ENCODE measurements at places on chromosomes 5 and 9.
A peak's percentile ranks its signal among the peaks of the same experiment; 100 is the strongest.

DNA sequence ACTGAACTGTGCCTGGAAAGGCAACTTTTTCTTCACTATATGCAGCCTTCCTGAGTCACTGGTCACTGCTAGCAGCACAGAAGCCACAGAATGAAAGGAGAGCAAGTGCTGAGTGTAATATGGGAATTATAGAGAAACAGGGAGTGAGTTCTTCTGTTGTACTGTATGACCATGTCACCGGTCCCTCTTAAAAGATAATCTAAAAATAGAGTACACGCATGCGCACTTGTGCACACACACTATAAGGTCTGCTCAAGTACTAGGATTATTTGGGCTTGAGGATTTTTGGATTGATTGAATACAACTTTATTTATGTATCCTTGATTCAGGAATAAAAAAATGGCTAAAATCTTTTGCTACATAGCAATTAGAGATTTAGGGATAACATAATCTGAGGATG lies 571.9 kb downstream of the PDE4D start:
- DNase-seq, result no peak

GRCh38 chr5:128613766-128614165 lies 75.7 kb upstream of the FBN2 start:
- DNase-seq, result no peak

GRCh38 chr5:75335952-75336614 lies 937 bp upstream of the HMGCR start:
- no peak for DNase-seq

DNA sequence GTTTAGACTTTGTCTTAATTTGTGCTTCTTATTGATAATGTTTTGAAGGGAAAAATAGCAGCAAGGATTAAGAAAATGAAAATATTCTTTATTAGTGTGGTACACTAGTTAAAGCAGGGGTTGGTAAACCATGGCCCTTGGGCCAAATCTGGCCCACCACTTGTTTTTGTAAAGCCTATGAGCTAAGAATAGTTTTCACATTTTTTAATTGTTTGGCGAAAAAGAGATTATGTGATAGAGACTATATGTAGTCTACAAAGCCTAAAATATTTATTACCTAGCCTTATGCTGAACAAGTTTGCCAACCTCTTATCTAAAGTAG lies 57.2 kb downstream of the KCNN2 start:
- no peak for DNase-seq

- DNase-seq, result no peak
Observed at GRCh38 chr5:36066540-36067210, at the start of gene UGT3A2. UGT3A2 (minus strand) TSS chr5:36066882; CDS start chr5:36066789, 93 bp downstream.

DNA sequence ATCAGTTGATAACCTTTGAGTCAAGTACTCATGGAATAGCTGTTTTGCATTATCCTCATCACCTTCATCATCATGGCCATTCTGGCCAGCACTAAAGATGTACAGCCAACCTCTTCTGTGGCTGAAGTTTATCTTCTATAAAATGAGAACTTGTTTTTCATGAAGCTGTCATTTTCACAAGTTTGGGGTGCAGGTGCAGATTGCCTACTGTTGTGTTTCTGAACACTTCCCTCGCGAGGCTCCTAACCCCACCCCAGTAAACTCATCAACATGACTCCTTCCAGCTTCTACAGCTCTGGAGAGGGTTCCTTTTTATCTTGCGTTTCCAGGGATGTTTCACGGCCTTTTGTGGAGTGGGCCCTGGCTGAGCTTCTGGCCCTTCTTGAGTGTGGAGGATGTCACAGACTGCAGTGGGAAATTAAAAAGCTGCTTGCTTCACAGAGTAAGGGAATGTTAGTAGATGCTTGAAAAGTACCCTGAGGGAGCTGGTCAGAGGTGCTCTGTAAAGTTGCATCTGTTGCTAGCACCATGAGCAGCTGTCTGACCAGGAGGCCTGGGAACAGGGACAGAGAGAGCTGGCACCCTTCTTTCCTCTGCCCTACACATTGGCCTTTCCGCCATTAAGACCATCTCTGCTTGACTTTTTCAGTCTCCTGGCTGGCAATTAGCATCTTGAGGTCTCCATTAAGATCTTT lies 24.9 kb downstream of the SYK start:
- no peak for DNase-seq

DNA sequence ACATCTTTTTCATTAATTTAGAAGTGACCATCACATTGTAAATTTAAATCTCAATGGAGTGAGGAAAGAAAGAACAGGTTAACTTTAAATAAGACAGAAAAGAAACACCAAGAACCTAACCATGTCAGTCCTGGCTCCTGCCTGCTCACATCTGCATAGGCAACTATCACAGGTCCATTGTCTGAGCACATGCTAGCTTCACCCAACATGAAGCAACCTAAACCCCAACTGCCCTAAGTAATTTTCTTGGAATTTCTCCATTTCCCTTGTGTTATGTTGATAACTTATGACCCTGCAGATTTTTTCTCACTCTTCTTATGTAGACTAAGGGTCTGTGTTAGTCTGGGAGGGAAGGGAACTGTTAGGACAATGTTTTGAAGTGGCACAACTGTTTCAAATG lies 2205.8 kb upstream of the ACO1 start:
- no peak for DNase-seq

DNA sequence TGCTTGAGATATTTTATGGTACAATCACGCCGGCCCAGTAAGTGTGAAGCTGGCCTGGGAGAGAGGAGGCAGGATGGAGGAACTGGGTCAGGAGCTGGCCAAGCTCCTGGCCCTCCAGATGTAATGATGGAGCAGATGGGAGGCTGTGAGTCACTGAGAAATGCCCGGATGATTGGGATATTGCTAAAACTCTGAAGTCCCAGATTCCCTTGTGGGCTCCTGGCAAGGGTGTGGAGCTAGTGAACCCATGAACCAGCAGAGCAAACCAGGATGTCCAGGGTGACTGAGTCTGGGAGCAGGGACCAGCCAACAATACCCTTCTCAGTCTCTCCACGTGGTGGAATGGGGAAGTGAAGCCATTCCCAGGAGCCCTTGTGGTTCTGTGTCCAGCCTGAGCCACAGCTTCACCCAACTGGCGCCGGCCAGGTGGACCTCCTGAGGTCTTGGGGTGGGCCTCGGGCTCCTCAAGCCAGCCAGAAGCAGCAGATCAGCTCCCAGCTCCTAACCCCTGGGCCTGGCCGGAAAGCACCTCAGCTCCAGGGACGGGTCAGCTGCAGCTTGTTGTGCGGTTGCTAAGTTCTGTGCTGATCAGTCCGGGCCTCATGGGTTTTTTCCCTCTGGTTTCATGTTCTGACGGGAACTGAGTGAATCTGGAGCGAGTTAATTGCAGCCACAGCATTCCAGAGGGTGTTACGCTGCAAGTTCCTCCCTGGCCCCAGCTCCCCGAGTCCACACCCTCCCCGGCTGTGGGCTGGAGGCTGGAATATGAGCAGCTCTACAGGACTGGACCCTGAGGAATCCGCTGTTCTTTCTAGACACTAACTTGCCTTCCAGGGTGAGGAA lies 37.6 kb downstream of the DUSP1 start:
- DNase-seq, result peak; percentile 92

DNA sequence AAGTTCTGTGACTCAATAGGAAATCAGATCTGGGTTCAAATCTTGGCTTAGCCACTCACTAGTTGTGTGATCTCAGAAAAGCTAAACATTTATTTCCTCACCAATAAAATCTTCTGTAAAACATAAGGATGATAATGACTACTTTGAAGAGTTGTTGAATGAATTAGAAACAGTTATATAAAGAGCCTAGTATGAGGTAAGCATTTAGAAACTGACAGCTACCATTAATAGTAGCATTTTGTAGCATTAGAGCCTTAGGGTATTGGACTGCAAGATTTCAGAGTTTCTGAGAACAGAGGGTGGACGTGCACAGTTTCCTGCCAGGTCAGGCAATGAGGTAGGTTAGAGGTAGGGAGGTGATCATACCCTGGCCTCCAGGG lies 293.2 kb downstream of the CWC27 start:
- no peak for DNase-seq

GRCh38 chr9:31112491-31112890 lies 1272.0 kb upstream of the ACO1 start:
- DNase-seq, result no peak

DNA sequence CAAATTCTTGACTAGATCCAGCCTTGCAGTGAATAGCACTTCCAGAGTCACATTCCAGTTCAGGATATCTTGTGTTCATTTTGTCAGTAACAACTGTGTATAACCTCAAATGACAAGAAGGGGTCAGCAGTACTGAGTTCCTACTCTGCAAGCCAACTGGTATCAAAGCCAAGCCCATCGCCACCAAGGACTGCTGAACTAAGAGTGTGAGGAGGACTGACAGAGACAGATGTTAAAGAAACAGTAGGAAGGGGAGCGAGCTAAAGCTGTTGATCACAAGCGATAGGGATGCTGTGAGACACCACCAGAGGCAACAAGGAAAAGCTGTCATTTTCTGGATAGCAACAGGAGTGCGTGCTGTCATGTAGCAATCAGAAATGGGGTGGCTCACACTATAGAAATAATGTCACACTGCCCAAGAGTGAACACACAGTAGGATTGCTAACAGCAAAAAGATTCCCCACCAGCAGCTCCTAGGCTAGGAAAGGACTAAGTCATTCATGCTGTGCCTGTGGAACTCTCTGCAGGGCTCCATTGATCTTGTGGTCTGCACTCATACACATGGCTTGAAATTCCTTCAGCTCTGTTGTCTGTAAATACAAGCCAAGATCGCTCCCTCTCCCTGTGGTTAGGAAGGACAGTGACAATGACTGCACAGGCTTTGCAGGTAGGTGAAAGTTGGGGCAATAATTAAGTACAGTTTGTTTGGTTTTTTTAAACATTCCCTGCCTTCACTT lies 658.6 kb downstream of the NR2F1-AS1 start:
- no peak for DNase-seq

GRCh38 chr5:59768152-59769040 lies 125.1 kb downstream of the PDE4D start:
- DNase-seq, result peak; percentile 68

DNA sequence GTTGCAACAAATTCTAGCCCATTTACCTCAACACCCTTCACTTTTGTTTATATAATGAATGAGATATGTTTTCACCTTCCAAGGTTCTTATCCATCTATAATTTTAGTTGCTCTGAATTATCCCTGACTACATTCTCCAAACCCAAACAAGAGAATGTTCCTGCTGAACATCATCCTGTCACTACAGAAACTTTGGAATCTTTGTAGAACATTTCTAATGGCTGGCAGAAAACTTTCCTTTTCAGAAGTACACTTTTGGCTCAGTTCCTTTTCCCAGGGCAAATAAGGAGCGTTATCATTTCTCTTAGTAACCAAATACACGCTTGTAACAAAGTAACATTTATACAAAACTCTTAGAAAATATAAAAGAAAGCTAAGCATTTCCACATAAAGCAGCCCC lies 860.6 kb upstream of the SEMA6A start:
- DNase-seq, result no peak

GRCh38 chr5:168651648-168652047 lies 72.5 kb upstream of the PANK3 start:
- no peak for DNase-seq

DNA sequence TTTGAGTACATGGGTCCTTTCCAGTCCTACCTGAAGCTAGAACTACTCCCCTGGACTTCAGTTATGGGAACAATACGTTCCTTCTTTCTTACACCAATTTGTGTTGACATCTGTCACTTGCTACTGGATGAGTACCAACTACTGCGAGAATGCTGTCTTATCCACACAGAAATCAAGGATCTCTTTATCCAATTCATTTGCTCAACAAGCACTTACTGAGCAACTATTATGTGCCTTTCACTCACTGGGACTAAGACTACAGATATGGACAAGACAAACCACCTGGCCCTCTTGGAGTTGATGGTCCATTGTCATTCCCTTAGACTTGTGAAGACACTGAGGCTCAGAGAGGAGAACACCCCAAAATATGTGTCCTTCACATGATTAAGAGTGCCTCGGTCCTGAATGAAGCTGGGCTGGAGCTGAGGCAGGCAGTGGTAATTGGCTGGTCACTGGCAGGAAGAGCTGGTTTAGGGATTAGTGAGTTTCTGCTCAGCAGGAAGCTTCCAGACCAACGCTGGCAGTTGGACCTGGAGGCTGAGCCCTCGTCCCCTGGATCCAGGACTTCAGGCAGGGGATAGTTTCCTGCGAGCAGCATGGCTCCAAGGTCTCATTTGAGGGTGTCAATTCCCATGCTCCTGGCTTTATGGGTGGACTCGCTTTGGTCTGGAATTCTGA lies 8.4 kb upstream of the ARSI start:
- no peak for DNase-seq

- no peak for DNase-seq
Observed at GRCh38 chr5:85515588-85515987, 1102.2 kb upstream of the COX7C start.

DNA sequence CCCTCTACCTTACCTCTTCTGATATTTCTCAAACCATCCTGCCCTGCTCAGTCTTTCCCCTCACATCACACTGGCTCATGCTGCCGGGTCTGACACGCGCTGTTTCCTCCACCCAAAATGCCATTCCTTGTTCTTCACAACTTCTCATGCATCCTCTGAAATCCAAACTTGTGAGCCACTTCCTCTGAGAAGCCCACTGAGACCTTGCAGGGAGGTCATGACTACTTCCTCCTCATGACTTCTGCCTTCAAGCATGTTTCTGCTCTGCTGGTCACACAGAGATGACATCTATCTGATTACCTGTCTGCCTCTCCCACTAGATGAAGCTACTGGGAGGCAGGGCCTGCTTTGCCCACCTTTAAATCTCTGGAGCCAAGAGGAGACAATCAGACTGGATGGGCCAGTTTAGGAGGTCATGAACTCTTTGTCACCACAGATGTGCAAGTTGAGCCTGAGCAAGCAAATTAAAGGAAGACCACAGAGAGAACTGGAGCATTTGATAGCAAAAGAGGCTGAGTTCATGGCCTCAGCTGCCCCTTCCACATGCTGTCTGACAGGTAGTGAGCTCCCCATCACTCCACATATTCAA lies 119.8 kb upstream of the TBC1D2 start:
- no peak for DNase-seq

DNA sequence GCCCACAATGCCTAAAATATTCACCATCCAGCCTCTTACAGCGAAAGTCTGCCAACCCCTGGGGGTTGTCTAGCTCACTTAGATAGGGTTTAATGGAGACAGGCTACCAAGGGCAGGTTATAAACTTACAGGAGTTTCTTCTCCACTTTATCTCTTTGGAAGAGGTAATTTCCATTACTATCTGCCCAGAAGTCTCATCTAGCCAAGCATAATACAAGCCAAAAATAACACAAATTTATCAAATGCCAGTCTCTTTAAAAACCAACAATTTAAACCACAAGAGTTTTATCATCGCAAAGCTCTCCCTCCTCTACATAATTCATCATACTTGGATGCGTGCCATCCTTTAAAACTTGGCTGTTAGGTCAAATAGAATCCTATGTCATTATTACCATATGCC lies 6.2 kb downstream of the RBM22 start:
- DNase-seq, result no peak

GRCh38 chr5:147661541-147661940 lies 121.0 kb downstream of the JAKMIP2 start:
- DNase-seq, result no peak

- DNase-seq, result no peak
Observed at GRCh38 chr5:98205691-98206461, 567.6 kb upstream of the RGMB start.

DNA sequence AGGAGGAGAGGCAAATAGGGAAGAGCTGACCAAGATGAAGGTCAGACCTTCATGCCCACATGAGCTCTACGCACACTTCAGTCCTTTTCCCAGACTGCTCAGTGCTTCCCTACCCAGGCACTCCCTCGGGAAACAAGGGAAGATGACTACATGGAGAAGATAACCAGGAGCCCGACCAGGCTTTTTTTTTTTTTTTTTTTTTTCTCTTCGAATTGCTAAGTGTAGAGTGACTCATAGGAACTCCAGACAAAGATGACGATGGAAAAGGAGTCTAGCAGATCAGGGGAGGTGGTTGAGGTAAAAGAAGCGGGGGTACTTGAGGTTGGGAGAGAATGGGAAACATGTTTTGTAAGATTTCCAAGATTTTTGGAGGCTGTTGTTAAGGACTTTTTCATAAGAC lies 526.1 kb downstream of the BNC2 start:
- DNase-seq, result no peak

All from Right ventricle myocardium inferior (tissue), 1 donor.